ENCODE measurements at places on chromosomes 2 and 18. TPM values are rescaled to one million over a fixed set of nuclear protein-coding genes. Genes with fewer than 3 reads are reported as not detected.
A peak's percentile ranks its signal among the peaks of the same experiment; 100 is the strongest.

GRCh38 chr18:59085797-59086196 lies 53.9 kb upstream of the SEC11C start:
- DNase-seq = no peak

NAT8 gene
- not detected for total RNA-seq

GRCh38 chr18:48540251-48541025 lies 1.6 kb downstream of the CTIF start:
- DNase-seq = peak; percentile 47

CPS1 gene
- 0.96 TPM for total RNA-seq

SULT1C4 gene
- not detected for total RNA-seq

GRCh38 chr2:48346124-48346536 lies 183.8 kb upstream of the STON1 start:
- DNase-seq = no peak

SPDYA gene
- 1.6 TPM for total RNA-seq

DNA sequence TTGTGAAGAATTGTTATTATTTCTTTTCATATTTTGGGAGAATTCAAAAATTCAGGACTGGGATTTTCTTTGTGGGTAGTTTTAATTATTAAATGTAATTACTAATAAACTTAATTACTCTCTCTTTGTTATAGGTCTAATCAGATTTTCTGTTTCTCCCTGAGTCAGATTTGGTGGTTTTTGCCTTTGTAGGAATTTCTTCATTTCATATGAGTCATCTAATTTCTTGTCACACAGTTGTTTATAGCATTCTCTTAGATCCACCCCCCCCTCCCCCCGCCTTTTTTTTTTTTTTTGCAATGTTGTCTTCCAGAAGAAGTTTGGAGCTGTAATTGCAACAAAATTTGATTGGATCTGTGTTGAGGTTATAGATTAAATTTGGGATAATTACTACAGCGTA lies 26.0 kb upstream of the GALR1 start:
- no peak for DNase-seq

- DNase-seq = no peak
Observed at GRCh38 chr18:25923193-25923592, 167.2 kb downstream of the SS18 start.

DNA sequence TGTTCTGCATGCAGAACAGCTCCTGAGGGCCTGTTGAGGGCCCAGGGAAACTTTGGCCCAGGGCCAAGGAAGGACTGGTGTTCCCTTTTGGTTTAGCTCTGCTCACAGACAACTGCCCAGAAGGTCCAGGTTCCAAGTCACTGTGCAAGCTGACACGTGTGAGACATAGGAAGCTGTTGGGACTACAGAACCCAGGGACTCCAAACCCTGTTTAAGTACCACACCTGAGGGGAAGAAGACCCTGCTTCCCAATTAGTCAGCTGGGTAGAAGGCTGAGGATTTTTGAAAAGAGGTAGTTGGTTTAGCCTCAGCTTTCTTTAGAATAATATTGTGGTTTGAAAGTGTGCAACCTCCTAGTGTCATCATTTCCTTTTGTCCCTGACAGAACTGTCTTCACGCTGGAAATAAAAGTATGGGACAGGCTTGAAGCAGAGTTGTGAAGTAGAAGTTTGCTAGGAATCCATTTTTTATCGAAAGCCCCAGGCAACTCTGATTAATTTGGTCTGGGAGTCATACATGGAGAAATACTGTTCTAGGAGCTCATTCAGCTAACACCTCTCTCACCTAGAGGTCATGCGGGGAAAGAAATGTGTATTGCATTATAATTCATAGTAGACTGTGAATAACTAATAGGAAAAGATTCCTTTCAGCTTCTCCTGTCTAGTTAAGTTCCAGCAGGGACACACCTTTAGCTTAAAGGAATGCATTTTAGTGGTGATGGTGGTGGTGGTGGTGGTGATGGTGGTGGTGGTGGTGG lies 19.9 kb upstream of the IL1RL1 start:
- DNase-seq = no peak

DNA sequence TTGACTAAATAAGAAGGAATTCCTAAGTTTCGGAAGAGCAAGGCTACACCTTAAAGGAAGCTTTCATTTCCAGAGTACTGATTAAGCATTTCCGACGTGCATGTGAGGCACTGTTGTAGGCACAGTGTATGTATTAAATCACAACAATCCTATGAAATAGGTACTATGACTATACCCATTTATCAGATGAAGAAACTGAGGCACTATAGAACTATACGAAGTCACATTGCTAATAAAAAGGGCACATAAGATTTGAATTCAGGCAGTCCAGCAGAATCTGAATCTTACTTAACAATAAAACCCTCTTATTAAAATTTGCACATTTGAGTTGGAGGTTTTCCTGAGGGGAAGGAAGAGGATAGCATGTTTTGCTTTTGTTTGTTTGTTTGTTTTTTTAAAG lies 243.5 kb upstream of the FANCL start:
- DNase-seq = no peak

DNA sequence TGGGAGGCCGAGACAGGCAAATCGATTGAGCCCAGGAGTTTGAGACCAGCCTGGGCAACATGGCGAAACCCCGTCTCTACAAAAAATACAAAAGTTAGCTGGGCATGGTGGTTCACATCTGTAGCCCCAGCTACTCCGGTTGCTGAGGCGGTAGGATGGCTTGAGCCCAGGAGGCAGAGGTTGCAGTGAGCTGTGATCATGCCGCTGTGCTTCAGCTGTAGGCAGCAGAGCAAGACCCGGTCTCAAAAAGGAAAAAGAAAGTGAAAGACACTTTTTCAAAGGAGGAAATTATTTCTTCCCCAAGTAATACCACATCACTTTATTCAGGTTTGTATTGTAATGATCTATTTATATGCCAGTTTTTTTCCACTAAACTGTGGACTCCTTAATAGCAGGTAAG lies 35.7 kb upstream of the TAF4B start:
- peak; percentile 61 for DNase-seq

DNA sequence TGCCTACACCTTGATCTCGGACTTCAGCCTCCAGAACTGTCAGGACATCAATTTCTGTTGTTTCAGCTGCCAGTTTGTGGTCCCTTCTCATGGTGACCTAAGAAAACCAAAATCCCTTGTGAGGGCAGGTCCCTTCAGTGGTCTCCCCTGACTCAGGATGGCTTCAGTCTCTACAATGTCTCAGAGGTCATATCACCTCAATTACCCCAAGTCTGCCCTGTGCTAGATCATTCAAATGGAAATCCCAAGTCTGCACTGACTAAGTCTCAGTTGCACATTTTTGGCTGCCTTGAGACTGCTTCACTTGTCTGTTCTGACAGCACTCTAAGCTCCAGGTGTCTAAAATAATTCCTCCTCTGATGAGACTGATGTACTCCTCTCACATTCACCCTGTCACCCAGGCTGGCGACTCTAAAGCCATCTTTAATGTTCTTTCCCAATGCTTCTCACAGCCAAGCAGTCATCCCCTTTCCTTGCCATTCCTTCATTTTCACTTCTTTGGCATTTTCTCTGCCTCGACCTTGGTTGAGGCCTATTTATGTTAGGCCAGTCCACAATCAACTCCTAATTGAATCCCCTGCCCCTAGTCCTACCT lies 470.8 kb downstream of the DLGAP1 start:
- DNase-seq = no peak

TNFAIP6 gene
- total RNA-seq = not detected

TUBA3E gene
- total RNA-seq = not detected

DNA sequence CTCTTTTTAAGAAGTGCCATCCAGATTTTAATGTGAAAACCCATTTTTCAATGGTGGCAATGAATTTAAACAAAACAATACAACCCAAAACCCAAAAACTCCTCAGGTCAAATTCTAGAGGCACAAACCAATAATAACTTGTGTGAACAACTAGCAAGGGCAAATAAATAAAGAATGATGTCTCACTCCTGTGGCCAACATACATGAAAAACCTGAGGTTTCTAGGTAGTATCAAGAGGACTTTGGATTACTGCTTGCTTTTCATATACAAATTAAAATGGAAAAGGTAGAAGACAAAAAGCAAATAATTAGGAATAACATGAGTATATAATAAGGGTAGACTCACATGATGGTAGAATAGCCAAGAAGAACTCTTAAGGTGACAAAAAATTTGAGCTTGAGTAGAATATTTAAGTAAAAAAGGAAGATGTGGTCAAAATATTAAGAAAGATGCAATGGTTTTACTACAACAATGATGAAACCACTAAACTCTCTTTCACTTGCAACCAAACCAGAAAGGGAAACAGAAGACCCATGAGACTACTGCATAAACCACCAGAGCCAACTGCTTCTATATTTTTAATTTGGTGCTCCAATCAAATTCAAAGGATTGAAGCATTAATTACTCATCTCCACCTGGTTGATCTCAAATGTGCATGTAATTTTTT lies 53.5 kb downstream of the DARS1 start:
- DNase-seq = no peak

DNA sequence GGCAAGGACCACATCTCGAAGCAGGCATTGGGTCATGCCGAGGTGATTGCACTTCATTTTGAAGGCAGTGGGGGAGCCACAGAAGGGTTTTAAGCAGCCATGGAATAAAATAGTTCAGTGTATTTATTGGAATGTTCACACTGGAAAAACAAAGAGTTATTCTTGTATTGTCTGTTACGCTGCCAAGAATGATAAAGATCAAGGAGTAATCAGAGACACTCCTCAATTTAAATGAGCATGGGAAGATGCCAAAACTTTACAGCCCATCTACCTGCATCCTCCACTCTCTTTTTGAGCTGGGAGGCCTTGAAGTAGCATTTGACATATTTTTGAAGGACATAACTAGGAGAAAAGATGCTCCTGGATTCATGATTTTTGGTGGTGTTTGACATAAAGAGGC lies 112.8 kb downstream of the DOCK10 start:
- no peak for DNase-seq

DNA sequence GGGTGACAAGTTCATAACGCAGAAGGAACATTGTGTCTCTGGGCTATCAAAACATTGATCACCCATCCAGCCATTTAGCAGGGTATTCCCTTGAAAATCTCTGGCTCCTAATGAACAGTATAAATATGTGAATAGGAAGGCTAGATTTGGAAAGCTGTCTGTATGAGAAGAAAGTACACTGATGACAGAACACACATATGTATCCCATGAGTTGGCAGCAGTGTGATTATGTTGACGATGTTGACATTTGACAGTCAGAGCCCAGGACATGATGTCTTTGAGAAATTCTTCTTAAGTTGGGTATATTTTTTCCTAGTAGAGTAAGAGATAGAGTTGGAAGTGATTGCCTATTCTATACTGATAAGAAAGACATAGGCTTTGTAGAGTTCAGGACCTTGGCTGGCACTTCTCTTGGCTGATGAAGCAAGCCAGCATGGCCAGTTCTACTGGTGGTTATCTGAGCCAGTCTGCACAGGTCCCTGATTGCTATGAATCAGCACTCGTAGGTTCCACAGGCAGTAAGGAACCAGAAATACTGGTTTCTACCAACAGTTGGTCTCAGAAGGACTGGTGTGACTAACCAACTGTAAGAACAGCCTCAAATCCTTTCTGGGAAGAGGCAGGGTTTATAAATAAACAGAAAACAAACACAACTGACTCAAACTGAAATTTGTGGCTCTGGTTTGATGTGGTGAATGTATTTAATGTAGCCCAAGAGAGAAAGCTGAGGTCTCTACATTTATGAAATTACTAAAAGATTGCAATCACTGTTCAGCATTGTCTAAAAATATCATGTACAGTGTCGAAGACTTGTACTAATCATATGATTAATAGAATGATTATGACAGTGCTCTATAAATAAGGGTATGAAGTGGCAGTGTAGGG lies 43.9 kb upstream of the RAPH1 start:
- peak; percentile 83 for DNase-seq

SOWAHC gene
- total RNA-seq = 0.09 TPM

POMC gene
- total RNA-seq = 4.6 TPM

DNA sequence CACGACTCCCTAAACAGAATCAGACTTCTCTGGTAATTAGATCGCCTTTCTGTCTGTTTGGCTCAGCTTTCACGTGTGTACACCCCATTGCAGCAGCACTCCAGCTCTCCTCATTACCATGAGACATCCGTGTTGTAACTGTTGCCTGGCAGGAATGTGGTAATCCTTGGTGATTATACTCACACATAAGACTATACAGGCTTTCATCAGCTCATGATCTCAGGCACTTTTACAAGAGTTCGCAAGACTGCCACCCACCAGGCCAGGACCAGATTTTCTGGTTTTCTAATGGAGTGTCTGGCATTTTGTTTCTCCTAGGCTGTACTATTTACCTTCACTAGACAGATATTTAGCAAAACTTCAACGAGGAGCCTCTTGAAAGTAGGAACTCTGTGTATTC lies 50.2 kb downstream of the ACVR1 start:
- no peak for DNase-seq

MOGAT1 gene
- total RNA-seq = not detected

GRCh38 chr2:118847762-118848172 lies 319 bp upstream of the EN1 start:
- DNase-seq = no peak

- DNase-seq = no peak
Observed at GRCh38 chr2:221833966-221834365, 261.9 kb upstream of the EPHA4 start.

GRCh38 chr2:5720426-5720825 lies 28.2 kb downstream of the SOX11 start:
- no peak for DNase-seq

GRCh38 chr2:235083822-235084221 lies 132.0 kb downstream of the SH3BP4 start:
- DNase-seq = no peak

PECR gene
- total RNA-seq = 31.9 TPM

GRCh38 chr2:86243272-86243671 lies 44.0 kb downstream of the MRPL35 start:
- DNase-seq = no peak

DNA sequence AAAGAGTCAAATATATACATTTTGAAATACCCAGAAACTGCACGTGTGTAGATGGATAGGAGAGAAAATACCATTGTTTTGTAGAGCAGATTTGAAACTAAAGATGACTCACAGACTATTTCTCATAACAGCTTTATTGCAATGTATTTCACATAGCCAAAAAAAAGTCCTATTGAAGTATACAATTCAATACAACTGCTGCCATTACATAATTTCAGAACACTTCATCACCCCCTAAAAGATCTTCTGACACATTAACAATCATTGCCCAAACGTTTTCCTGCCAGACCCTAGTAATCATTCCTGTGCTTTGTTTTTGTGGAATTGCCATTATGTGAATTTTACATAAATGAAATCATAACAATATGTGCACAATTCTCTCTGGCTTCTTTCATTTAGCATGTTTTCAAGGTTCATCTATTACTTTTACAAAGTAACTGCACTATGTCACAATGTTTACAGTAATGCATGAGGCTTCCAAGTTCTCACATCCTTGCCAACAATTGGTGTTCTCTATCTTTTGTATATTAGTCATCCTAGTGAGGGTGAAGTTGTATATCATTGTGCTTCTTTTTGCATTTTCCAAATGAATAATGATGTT lies 378.6 kb upstream of the CWC22 start:
- DNase-seq = no peak

DNA sequence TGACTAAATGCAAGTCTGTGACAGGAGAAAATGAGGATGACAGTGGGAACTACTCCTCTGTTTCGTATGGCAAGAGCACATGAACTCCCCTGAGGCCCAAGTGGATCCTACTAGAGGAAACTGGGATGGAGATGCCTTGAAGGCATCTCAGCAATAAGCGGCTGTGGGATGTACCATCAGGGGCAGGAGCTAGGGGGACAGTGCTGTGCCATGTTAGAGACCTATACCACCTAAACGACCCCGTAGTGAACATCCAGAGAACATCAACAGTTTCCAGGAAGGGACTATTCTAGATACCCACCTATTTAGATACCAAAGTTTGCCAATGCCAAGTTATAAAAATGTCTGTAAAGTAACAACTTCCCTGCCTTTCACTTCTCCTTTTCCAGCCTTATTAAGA lies 860.8 kb upstream of the ACVR2A start:
- no peak for DNase-seq

MSTN gene
- total RNA-seq = not detected

All from activated CD8-positive, alpha-beta memory T cell treated with anti-CD3 and anti-CD28 coated beads, Interleukin-2, amount 10 ng/mL, durations not matched to agents 7 days and 5 days (primary cell).